ENCODE measurements at places on chromosomes 4 and X. TPM values are rescaled to one million over a fixed set of nuclear protein-coding genes. Genes with fewer than 3 reads are reported as not detected.

Gene XPNPEP2
- 0.93 TPM for total RNA-seq

Gene TBL1X
- total RNA-seq, result 49.1 TPM

Gene CRMP1
- 0.62 TPM for total RNA-seq

Gene GAGE12F
- not detected for total RNA-seq

Gene SCML1
- 4.3 TPM for total RNA-seq

Gene FDCSP
- not detected for total RNA-seq

Gene SULT1E1
- total RNA-seq, result not detected

Gene TBC1D9
- total RNA-seq, result 17.1 TPM

Gene TRIM60
- not detected for total RNA-seq

Gene KDR
- total RNA-seq, result 36.8 TPM

Gene ARHGAP6
- total RNA-seq, result 33.3 TPM

Gene FBXL5
- total RNA-seq, result 163 TPM

Gene STK26
- total RNA-seq, result 11.8 TPM

Gene DGKQ
- total RNA-seq, result 10.1 TPM

Gene PF4V1
- total RNA-seq, result not detected

Gene OPN1LW
- total RNA-seq, result not detected

Gene TEC
- total RNA-seq, result 2.1 TPM

Gene ARMCX1
- total RNA-seq, result 35.1 TPM

Gene MAGEA6
- total RNA-seq, result not detected

Gene IBSP
- not detected for total RNA-seq

Gene POU3F4
- total RNA-seq, result not detected

Gene TREX2
- total RNA-seq, result 0.62 TPM

Gene GYPB
- total RNA-seq, result not detected

Gene USP17L13
- not detected for total RNA-seq

Gene SLITRK2
- total RNA-seq, result 0.35 TPM

Gene FOXR2
- 0.27 TPM for total RNA-seq

Gene IL1RAPL1
- 0.35 TPM for total RNA-seq

Gene LGI2
- total RNA-seq, result 23.0 TPM

Gene UGT2B15
- total RNA-seq, result not detected

Gene RNF175
- 0.67 TPM for total RNA-seq

Gene VEGFC
- 7.9 TPM for total RNA-seq

Gene PPP1R3F
- 21.0 TPM for total RNA-seq

Gene UGT2A1
- total RNA-seq, result not detected

Gene APLN
- total RNA-seq, result 1.4 TPM

Gene C4orf36
- not detected for total RNA-seq

Gene IGSF1
- 2.0 TPM for total RNA-seq

Gene USO1
- total RNA-seq, result 83.4 TPM

Gene HDX
- 5.2 TPM for total RNA-seq

Gene RGN
- 2.6 TPM for total RNA-seq

Gene TMEM271
- total RNA-seq, result not detected

Gene SPACA5
- not detected for total RNA-seq

Gene NUDT11
- 2.6 TPM for total RNA-seq

Gene CXCR3
- not detected for total RNA-seq

Gene RNF212
- 6.9 TPM for total RNA-seq

Gene PGAM4
- total RNA-seq, result not detected

Gene NHS
- 4.7 TPM for total RNA-seq

Gene LINC00632
- total RNA-seq, result 18.9 TPM

Gene LUZP4
- total RNA-seq, result not detected

Gene SPANXA2
- not detected for total RNA-seq

Gene PHEX
- 0.40 TPM for total RNA-seq

Gene DCAF4L1
- not detected for total RNA-seq
